Vagina (tissue), 2 donors: ENCODE measurements at places on chromosomes 5 and 9.
A peak's percentile ranks its signal among the peaks of the same experiment; 100 is the strongest.

- DNase-seq, result no peak
Measured at GRCh38 chr9:99239341-99240060, 17.4 kb downstream of the SEC61B start.

- no peak for DNase-seq
Measured at GRCh38 chr9:17843236-17843635, 264.4 kb downstream of the SH3GL2 start.

DNA sequence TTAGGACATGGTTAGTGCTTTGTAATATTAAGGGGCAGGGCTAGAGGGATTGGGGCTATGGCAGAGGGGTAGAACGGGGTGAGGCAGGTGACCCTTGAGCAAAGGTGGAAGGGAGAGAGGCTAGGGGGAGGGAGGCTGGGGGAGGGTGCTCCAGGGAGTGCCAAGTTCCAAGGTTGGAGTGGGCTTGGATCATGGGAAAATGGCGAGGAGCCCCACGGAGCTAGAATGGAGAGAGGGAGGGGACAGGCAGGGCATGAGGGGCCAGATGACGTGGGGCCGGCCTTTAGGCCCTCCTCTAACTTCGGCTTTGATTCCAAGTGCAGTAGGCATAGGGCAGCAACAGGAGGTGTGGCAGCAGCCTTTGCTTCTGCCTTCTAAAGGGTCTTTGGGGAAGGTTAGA, 171.8 kb upstream of the PANK3 start:
- peak; percentile 72 for DNase-seq

- DNase-seq, result no peak
Measured at GRCh38 chr9:2126331-2126803, 111.2 kb downstream of the SMARCA2 start.

DNA sequence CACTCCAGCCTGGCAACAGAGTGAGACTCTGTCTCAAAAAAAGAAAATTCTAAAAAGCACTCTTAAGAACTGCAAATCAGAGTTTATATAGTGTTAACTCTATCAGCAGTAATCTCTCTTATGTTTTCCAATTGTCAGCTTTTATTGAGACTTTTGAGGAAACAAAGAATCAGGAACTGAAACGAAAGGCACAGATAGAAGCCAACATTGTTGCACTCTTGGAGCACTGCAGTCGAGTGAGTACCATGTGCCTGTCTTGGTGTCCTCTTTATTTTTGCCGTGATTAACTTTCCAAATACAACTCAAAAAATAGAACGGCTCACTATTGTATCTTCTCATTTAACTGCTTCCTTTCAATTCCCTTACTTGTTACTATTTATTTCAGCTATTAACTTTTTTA, 41.7 kb upstream of the LRRC19 start:
- no peak for DNase-seq

DNA sequence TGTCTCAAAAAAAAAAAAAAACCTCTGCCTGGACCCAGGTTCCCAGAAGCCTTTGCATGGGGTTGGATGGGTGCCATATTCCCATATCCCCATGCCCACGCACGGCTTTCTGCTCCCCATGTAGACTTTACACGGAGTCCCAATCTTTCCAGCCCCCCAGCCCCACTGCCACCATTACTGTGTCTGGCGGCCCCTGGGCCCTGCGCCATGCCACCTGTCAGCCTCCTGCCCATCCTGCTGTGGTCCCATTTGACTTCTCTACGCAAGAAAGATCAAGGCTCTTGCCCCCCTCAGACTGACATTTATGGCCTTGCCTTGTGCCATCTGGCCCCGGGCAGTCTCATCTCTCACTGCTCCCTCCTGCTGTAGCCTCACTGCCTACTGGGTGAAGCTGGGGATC, 6.5 kb upstream of the AK1 start:
- DNase-seq, result no peak
